ENCODE measurements at places on chromosomes 1 and 21.

- no peak for DNase-seq
Observed at GRCh38 chr1:212413902-212414327, 771 bp downstream of the PACC1 start.

DNA sequence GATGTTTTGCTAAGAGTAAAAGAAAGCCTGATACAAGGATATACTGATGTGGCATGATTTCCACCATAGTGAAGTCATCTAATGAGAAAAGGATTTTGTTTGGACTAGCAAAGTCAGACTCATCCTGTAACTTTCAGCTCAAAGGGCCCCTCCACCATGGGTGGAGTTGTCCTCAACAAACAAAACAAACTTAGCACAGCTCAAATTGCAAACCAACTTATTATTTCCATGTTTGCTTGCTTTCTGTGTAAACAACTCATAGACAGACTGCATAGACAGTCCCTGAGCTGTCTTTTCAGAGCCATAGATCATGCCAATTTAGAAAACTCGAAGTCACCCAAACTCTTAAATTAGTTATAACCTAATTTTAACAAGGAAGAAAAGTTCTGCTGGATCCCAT, 69.4 kb upstream of the VAV3 start:
- no peak for DNase-seq

- DNase-seq, result no peak
Observed at GRCh38 chr1:10830961-10831668, 34.7 kb upstream of the CASZ1 start.

- no peak for DNase-seq
Observed at GRCh38 chr1:222420633-222421032, 127.3 kb downstream of the HHIPL2 start.

DNA sequence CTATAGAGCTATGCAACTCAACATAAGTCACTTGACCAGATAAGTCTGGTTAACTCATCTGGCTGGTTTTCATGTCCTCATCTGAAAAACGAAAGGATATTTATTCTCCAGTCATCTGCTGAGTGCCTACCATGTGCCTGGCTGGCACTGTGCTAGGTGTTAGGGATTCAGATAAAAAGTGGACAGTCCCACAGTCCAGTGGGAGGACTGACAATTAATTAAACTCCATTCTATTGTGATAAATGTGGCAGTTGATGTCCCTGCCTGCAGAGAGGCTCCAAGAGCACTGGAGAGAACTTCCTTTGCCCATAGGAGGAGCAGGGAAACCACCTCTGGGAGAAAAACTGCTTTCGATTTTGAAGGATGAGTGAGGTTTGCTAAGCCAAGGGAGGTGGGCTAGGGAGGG, 5.4 kb downstream of the NUAK2 start:
- DNase-seq, result no peak

- no peak for DNase-seq
Observed at GRCh38 chr1:186819563-186819962, 9.2 kb upstream of the PLA2G4A start.

DNA sequence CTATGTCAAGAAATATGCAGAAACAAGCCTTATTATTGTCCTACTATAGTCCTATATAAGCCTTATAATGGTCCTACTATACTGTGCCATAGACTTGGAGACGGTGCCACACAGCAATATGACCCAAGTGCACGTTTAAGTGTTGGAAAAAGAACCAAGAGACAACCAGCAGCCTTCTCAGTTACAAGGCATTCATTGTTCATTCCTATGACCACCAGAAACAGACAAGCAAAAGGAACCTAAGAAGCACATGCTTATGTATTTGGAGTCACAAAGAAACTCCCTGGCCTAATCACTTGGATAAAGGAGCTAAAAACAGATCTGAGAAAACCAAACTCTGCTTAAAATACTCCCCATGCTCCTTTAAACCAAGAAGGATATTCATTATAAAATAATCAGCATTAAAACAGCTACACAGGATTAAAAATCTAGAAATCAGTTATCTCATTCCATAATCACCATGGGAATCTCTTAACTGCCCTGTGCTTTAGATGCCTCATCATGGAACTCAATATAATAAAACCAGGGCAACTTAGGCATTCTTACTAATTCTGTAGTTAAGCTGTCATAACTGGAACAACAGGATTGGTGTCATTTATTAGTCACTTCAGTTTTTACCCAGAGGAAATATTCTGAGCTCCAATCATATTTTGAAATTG, 7.0 kb downstream of the COLGALT2 start:
- DNase-seq, result no peak

GRCh38 chr1:165747632-165748447, 20.8 kb downstream of the TMCO1 start:
- no peak for DNase-seq

DNA sequence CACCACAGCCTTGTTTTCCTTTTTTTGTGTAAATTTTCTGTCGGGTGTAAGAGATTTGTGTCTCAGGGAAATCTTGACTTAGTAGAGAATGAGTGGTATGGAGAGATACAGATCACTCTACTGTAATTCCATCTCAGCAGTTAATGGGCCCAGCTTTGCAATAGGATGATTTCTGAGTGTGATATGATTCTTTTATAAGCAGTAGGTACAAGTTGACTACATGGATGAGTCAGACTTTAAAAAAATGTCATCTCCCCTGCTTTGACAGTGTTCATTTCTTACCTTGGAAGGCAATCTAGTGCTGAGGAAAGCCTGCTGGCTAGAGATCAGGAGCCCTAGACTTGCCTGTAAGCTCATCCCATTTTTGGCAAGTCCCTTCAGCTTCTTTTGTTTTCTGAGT, 261.9 kb downstream of the RYR2 start:
- no peak for DNase-seq

All from amniotic stem cell (primary cell).